AG08396 (cell line): ENCODE measurements at places on chromosomes 16 and 17.

GRCh38 chr17:62193249-62193648 is 128.2 kb upstream of the MED13 start:
- no peak for DNase-seq

GRCh38 chr17:40068584-40068916 is 5.8 kb downstream of the THRA start:
- DNase-seq: no peak

- peak; percentile 71 for DNase-seq
These were observed 15.5 kb downstream of the VPS35 start for GRCh38 chr16:46673320-46674013.

DNA sequence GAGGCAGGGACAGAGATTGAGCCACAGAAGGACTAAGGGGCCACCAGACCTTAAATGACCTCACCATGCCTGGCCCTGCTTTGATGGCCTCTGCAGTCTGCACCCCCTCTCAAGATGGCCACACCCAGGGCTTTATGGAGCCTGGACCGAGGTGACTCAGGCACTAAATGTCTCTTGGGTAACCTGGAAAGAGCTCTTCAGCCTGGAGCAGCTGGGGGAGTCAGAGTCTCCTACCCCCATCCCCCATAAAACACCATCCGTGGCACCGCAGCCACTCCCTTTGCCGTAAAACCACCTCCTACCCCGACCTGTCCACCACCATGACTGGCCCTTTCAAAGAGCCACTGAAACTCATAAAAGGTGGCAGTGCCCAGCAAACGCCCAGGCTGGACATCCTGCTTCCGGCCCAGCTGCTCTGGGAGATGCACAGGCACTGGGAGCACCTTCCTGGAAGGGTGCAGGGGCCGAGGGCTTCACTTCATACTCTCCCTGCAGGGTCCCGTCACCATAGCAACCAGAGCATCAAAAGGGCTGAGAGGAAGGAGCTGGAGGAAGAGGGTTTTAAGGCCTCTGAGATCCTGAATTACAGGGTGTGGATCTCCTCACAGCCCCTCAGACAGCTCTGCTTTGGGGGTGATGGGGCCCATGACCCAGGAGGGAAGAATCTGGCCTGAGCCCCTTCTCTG is 22.3 kb downstream of the FOXN1 start:
- no peak for DNase-seq

GRCh38 chr17:78127239-78127887 is 1.2 kb downstream of the TMC6 start:
- no peak for DNase-seq

GRCh38 chr16:72896485-72897118 is 151.3 kb downstream of the ZFHX3 start:
- no peak for DNase-seq

DNA sequence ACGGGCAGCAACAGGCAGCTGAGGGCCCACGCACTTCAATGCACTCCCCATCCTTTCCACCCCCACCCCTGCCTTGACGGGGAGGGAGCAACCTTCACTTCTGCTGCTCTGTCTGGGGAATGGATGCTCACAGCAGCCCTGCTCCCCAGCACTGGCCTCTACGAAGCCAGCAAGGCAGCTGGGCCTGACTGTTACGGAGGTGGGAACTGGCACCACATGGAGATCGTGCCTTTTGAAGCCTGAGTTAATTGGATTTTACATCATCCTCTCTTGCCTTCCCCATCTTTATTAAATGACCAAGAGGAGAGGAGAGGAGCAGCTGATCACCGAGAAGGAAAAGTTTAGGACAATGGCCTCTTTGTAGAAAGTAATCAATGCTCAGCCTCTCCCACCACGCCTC is 187.0 kb upstream of the RPL38 start:
- DNase-seq: no peak

DNA sequence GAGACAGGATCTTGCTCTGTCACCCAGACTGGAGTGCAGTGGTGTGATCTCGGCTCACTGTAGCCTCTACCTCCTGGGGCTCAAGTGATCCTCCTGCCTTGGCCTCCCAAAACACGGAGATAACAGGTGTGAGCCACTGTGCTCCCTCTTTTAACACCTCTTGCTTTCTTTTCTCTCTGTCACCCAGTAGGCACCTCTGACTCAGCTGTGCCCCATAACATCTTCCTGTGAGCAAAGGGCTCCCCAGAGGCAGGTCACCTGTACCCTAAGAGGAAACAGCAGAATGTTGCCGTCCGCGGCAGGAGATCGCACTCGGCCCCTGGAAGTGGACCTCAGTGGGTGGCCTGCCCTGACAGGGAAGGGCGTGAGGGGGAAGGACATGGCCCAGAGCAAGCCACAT is 918 bp upstream of the NLRC3 start:
- DNase-seq: no peak

DNA sequence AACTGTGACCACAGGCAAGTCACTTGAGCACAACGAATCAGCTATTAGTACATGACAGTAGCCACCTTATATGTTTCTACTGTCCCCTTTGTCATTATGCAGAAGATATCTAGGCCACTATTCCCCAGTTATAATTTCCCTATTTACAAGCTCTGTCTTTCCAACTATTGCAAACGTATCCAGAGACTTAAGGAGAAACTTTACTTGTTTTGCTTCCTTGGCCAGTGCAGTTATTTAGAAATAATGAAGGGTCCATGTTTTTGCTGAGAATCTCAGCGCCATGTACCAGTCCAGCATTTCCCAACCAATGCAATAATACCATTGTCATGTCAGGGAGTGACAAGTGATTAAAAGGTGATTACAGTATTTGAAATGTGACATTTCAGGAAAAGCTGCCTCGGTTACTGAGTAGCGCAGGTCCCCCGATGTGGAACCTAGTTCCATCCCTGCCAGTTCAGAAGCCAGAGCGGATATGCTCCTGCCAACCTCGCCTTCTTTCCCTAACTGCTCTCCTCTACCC is 743 bp downstream of the ZNF624 start:
- DNase-seq: peak; percentile 13

GRCh38 chr17:72556944-72557826 is 436.4 kb downstream of the SOX9 start:
- DNase-seq: peak; percentile 85

DNA sequence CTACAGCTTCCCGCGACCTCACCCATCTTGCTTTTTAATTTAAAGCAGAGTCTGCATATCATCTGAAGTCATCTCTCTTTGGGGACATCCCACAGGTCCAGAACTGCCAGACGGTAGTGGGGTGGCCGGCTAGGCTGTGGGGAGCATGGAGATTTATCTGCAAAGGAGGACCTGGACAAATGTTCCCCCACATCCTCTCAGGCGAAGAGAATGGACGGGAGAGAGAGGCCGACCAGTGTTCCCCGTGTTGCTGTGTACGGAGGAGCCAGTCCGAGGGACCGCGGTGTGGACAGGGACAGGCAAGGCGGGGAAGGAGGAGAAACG is 665 bp upstream of the MT1M start:
- DNase-seq: no peak

GRCh38 chr17:76131051-76131691 is 9.9 kb downstream of the FOXJ1 start:
- no peak for DNase-seq

DNA sequence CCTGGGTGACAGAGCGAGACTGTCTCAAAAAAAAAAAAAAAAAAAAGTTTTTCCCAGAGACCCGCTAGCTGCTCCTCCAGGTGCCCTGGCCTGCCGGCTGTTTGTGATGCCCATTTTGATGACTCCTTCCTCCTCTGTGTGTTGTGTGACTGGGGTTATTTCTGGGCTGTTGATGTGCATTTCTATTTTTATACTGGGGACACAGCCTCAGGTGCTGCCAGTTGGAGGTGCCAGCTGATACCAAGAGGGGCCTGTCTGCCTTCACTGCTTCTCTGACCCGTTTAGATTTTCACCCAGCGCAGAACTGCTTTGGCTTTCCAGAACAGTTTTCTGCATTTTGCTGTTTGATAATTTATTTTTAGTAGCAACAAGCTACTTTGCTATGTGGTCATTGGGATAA is 6.7 kb downstream of the PLA2G15 start:
- DNase-seq: no peak

- no peak for DNase-seq
These were observed 49.7 kb downstream of the IGF2BP1 start for GRCh38 chr17:49046912-49047311.

GRCh38 chr17:49521088-49521450 is 26.0 kb downstream of the NGFR start:
- DNase-seq: no peak

GRCh38 chr16:77335652-77336234 is 99.1 kb downstream of the ADAMTS18 start:
- DNase-seq: no peak

GRCh38 chr17:32944248-32945020 is 16.5 kb downstream of the TMEM98 start:
- no peak for DNase-seq

GRCh38 chr17:72978593-72979218 is 113.8 kb downstream of the SLC39A11 start:
- DNase-seq: no peak

GRCh38 chr16:79571065-79571902 is 29.3 kb downstream of the MAF start:
- no peak for DNase-seq

DNA sequence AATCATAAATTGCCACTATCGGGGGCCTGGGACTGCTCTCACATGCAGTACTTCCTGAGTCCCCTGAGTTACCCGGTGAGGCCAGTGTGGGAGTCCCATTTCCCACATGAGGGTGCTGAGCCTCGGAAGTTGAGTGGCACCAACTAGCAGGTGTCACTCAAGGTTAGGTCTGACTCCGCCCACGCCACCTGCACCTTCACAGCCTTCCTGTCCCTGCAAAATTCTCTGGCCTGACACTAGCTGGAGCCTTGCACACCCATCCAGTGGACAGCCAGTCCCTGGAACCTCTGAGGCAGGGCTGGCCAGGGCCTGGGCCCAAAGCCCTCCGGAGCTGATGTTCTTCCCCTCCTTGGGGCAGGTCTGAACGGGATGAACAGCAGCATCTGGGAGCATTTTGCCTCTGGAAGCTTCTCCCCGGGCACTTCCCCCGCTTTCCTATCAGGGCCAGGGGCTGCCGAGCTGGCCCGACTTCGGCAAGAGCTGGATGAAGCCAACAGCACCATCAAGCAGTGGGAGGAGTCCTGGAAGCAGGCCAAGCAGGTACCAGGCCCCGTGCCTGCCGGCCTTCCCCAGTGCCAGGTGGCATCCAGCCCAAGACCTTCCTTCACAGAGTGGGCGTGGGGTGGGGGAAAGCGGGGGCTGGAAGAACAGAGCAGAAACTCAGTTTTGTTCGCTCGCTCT is 21.9 kb downstream of the UNC13D start:
- no peak for DNase-seq

- no peak for DNase-seq
These were observed 1.2 kb downstream of the CBX2 start for GRCh38 chr17:79779084-79779529.

DNA sequence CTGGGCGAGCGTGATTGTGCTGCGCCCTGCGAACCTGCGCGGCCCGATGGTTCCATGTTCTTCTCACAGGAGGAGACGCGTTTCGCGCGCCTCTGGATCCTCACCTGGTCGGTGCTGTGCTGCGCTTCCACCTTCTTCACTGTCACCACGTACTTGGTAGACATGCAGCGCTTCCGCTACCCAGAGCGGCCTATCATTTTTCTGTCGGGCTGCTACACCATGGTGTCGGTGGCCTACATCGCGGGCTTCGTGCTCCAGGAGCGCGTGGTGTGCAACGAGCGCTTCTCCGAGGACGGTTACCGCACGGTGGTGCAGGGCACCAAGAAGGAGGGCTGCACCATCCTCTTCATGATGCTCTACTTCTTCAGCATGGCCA is 1.0 kb downstream of the FZD2 start:
- DNase-seq: no peak

- DNase-seq: peak; percentile 79
These were observed 14.7 kb upstream of the WNT3 start for GRCh38 chr17:46832945-46833839.

DNA sequence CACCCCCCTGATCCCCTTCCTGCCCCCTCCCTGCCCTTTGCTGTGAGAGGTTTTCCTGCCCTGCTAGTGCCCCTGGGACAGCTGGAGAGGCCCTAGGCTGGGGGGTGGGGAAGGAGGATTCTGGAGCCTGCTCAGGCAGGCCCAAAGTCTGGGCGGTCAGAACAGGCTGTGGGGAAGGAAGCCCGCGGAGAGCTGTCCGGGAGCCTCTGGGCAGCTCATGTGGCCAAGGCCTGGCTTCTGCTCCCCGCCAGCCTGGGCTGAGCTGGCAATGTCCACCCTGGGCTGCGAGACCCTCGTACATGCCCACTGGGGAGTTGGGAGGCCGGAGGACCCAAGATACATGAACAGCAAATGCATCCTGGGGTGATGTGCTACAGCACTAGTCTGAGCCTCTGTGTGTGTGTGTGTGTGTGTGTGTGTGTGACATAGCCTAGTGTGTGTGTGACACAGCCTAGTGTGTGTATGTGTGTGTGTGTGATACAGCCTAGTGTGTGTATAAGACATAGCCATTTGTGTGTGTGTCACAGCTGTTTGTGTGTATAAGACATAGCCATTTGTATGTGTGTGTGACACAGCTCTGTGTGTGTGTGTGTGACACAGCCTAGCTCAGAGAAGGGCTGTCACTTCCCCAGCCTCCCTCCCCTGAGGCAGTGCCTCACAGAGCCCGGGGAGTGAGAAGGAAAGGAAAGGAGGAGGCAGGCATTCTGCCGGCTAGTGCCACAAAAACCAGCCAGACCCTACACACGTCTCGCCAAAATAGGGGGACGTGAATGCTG is 201.4 kb upstream of the CIBAR2 start:
- DNase-seq: no peak

DNA sequence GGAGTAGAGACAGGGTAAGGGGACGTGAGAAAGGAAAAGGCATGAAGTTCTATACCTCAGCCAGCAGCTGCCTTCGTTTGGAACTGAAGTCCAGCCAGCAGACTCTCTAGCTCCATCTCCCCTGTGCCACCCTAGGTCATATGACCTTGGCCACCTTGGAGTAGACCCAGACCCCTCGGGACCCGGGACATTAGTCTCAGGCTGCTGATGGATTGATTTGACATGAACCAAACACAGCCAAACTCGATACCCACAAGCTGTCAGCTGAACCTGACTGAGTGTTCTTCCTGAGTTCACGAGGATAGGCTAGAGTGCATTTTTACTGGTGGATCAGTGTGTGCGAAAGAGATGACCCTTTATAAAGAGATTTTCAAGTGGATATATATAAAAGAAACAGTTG is 68.5 kb downstream of the YPEL2 start:
- no peak for DNase-seq

DNA sequence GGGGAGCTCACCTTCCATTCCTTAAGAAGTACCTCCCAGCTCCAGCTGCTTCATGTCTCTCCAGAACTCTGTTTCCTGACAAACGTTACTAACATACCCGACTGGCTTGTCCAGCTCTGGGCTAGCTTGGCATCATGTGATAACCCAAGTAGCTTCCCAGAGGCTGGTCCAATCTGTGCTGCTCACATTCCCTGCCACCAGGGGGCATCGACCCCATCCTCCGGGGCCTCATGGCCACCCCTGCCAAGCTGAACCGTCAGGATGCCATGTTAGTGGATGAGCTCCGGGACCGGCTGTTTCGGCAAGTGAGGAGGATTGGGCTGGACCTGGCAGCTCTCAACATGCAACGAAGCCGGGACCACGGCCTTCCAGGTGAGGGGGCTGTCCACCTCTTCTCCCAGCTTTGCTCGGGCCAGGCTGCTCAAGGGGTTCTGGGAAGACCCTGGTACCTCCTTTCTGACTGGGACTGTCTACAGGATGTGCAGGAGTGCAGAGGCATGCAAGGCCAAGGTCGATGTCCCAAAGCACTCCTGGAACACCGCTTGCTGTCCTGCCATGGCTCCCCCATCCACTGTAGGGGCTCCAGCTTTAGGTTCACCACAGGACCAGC is 7.6 kb downstream of the EPX start:
- DNase-seq: peak; percentile 57

GRCh38 chr17:49456183-49456965 is 38.7 kb upstream of the NGFR start:
- peak; percentile 79 for DNase-seq

GRCh38 chr17:75011401-75012095 is 922 bp upstream of the MRPL58 start:
- peak; percentile 88 for DNase-seq
